ENCODE measurements at places on chromosomes 1 and 21. TPM values are rescaled to one million over a fixed set of nuclear protein-coding genes. Genes with fewer than 3 reads are reported as not detected.
A peak's percentile ranks its signal among the peaks of the same experiment; 100 is the strongest.

The PDZK1IP1 gene
- 291 TPM for polyA plus RNA-seq

DNA sequence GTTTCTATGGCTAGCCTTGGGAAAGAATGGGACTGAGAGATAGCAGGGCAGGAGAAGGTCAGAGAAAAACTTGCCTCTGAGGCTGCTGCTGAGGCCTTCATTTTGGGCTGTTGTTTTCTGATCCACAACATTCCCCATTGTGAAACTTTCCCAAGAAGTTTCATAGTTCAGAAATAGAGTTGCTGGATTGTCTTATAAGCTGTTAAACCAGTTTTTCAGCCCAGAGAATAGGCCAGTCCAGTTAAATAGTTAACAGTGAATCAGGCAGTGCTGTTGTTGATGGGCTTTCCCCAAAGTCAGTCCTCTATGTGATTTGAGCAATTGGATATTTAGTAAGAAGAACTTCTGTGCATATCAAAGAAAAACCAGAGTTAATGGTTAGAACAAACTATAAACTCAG lies 77.0 kb downstream of the C21orf91 start:
- H3K4me1 ChIP-seq, result no peaks in the 10 kb centered on the region
- no peak for DNase-seq
- H3K27ac ChIP-seq, result no peak overlapping the region
- no peaks in the 10 kb centered on the region for H3K27me3 ChIP-seq
- no peaks in the 10 kb centered on the region for H3K36me3 ChIP-seq
- H3K4me3 ChIP-seq, result no peak overlapping the region

DNA sequence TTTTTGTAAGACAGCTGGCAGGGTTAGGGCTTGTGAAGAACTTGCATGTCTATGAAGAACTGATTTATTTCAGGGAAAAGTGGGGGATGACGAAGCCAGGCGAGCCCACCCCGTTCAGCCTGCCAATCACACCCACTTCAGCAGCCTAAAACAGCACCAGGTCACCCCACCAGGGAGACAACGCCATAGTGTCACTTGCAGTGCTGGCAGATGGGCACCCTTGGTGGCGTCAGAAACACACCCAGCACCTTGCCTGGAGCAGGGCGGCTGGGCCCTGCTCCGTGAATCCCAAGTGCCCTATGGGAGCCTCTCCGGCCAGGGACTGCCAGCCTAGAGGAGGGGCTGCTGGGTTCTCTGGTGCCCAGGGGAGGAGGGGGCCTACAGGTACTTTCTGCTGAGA lies 5.0 kb upstream of the NADK start:
- DNase-seq, result no peak
- no peak overlapping the region for H3K4me3 ChIP-seq
- peaks cover 49% of the 10 kb centered on the region for H3K4me1 ChIP-seq
- H3K27me3 ChIP-seq, result no peaks in the 10 kb centered on the region

- no peaks in the 10 kb centered on the region for H3K27me3 ChIP-seq
- no peak for DNase-seq
- H3K27ac ChIP-seq, result no peak overlapping the region
- no peak overlapping the region for H3K4me3 ChIP-seq
- no peaks in the 10 kb centered on the region for H3K36me3 ChIP-seq
Measured at GRCh38 chr1:145716641-145717345, 2.5 kb upstream of the CD160 start.

DNA sequence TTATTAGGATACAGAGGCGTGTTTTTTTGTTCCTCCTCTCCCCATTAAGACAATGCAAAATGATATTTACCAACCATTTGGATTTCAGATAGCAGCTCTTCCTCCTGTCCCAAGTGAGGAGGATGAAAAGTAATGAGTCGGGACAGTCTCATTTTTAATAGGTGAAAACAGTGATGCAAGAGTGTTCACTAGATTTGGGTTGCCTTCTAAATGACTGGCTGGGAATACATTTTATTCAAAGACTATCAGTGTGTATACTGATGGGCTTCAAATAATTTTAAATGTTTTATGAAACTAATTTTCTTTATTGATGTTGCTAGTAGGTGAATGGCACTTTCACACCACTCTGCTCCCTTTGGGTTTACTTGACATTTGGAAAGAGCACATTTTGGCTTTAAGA lies 2.1 kb downstream of the RCOR3 start:
- H3K27me3 ChIP-seq, result no peaks in the 10 kb centered on the region
- H3K4me3 ChIP-seq, result peak overlapping the region; percentile 99
- H3K27ac ChIP-seq, result peak overlapping the region; percentile 99
- H3K4me1 ChIP-seq, result peaks cover 35% of the 10 kb centered on the region
- DNase-seq, result no peak
